ENCODE measurements at places on chromosomes 4 and X. TPM values are rescaled to one million over a fixed set of nuclear protein-coding genes. Genes with fewer than 3 reads are reported as not detected.

DNA sequence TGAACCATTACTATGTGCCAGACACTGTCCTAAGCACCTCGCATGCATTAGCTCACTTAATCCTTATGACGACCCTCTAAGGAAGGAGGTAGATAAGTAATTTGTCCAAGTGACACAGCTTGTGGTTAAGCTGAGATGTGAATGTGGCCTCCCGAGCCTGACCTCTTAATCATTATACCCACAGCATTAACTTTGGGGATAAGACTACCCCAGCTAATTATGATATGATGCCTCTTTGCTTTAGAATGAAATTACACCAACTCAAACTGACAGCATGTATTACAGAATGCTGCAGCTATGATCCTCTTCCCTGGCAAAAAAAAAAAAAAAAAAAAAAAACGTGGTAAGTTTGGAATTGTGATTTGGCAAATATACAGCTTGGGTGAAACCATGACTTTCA lies 53.5 kb downstream of the APBB2 start:
- no peak for DNase-seq

- no peak for DNase-seq
These were observed 85.2 kb downstream of the HS3ST1 start for GRCh38 chr4:11343536-11343935.

DNA sequence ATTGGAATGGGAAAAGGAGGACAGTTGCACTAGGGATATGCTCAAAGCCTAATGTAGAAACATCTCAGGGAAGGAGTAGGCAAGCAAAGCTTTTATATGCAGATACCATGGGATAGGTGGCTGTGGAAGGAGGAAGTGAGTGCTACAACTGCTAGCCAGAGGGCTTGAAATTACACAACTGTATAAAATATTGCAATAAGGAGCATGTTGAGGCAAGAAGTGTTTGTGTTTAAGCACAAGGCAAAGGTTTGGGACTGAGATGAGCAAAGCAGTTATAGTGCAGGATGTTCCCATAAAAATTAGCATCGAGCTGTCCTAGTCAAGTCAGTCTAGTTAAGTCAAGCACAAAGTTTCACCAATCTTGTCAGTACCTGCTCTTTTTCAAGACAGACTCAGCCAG lies 35.6 kb upstream of the DCAF8L1 start:
- peak; percentile 80 for DNase-seq

GRCh38 chr4:25826074-25826752 lies 36.6 kb downstream of the SEL1L3 start:
- DNase-seq = no peak

DNA sequence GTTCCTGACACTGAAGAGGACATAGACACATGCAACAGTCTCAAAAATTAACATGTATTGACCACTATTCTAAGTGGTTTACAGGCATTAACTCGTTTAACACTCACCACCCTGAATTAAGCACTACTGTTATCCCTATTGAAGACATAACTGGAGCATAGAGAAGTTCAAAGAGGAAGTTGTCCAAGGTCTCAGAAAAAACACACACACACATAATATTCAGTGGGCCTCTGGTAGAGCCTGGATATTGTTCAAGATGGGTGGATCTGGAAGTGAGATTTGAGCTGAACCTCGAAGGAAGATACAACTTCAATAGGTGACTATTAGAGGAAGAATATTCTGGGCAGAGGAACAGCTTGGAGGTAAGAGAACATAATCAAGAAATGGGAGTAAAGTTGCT lies 334.9 kb downstream of the HNRNPD start:
- no peak for DNase-seq

DNA sequence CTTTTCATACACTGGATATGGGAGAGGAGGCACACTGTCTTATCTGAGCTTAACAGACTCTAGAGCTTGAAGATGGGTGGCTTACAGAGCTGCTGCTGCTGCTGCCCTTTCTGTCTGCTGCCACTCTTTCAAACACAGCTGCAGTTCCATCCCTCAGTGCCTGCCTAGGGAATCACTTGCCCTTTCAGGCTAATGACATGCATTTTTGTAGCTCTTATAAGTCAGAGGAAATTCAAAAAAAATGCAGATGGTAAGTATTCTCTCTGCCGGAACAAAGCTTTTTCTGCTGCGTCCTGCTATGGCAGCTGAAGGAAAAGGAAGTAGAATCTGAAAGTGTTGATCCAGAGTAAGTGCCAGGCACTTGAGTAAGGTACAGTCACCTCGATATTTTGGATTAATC lies 460.4 kb upstream of the DIAPH2 start:
- DNase-seq = no peak

GRCh38 chrX:148593987-148594386 lies 93.6 kb downstream of the AFF2 start:
- DNase-seq = no peak

DNA sequence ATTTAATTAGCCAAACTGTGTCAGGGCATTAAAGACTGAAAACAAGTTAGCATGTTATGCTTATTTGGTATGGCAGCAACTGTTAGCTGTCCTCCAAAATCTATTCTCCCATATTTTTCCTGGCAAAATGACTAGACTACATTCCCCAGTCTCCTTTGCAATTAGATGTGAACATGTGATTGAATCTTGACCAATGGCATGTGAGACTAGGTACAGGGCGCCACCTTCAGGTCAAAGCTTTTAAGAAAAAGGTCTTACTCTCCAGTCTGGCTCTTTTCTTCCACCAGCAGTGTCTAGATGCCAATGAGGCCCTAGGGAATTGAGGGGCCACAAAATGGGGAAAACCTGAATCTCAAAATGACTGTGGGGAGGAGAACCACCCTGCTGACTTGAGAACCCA lies 408.2 kb downstream of the SMARCA1 start:
- DNase-seq = peak; percentile 0

DNA sequence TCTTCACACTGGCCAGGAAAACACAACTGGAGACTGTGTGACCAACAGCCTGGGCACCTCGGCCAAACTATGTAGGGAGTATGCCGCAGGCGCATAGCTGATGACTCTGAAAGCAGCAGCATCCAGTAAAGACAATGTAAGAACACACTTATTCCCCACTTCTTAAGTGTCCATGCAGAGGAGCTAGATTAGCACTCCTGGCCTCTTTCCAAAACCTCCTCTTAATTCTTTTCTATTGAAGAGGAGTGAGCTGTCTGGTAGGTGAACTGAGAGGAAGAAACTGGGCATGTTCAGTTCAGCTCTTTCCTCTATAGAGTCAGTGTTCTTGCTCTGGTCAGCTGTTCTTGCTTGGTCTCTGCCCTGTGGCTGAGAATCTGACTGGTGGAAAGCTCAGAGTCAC lies 21.1 kb downstream of the NMU start:
- no peak for DNase-seq

GRCh38 chrX:13939741-13940597 lies 89.7 kb downstream of the GEMIN8 start:
- DNase-seq = no peak

DNA sequence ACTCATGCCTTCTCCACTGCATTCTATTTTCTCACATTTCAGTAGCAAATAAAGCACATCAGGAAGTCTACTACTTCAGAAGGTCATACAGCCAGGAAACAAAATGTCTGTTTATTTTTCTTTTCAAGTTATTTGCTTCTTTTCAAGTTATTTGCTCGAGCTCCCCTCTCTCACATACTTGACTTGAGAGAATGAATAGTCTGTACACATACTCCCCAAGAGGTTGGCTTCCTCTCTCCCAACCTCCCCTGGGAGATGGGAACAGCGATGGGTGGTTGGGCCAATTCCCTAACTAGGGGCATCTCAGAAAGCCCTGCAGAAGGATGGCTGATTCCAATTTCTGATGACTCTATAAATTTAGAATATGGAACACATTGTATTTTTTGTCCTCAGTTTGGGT lies 64.7 kb upstream of the PTPN13 start:
- no peak for DNase-seq

DNA sequence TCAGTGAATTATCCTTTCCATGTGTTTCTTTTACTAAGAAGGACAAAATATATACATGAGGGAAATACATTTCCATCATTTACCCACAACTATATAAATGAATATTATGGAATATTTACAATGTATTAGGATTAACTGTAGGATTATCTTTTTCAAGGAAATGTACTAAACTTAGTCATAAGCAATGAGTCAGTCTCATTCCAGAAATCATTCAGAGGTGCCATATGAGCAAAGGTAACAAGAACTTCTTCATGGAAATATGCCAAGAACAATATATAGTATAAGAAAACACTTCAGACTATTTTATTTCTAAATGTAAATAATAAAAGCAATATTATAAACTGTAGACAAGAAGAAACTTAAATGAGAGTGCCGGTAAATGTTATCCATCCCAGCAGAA lies 67.1 kb downstream of the USP38 start:
- peak; percentile 74 for DNase-seq

- DNase-seq = no peak
These were observed 28.4 kb downstream of the WFS1 start for GRCh38 chr4:6298035-6298434.

GRCh38 chr4:134862116-134862515 lies 660.5 kb upstream of the PABPC4L start:
- DNase-seq = no peak

GRCh38 chr4:36164900-36165630 lies 79.2 kb downstream of the ARAP2 start:
- DNase-seq = no peak

GRCh38 chr4:117162976-117163375 lies 77.6 kb upstream of the TRAM1L1 start:
- no peak for DNase-seq

- no peak for DNase-seq
These were observed 63.2 kb downstream of the PHEX start for GRCh38 chrX:22095286-22095685.

GRCh38 chr4:165515201-165515600 lies 136.4 kb downstream of the CPE start:
- no peak for DNase-seq

GRCh38 chr4:64967286-64967685 lies 558.0 kb upstream of the TECRL start:
- DNase-seq = no peak

- DNase-seq = peak; percentile 1
These were observed 12.2 kb upstream of the MCF2 start for GRCh38 chrX:139720136-139720535.

DNA sequence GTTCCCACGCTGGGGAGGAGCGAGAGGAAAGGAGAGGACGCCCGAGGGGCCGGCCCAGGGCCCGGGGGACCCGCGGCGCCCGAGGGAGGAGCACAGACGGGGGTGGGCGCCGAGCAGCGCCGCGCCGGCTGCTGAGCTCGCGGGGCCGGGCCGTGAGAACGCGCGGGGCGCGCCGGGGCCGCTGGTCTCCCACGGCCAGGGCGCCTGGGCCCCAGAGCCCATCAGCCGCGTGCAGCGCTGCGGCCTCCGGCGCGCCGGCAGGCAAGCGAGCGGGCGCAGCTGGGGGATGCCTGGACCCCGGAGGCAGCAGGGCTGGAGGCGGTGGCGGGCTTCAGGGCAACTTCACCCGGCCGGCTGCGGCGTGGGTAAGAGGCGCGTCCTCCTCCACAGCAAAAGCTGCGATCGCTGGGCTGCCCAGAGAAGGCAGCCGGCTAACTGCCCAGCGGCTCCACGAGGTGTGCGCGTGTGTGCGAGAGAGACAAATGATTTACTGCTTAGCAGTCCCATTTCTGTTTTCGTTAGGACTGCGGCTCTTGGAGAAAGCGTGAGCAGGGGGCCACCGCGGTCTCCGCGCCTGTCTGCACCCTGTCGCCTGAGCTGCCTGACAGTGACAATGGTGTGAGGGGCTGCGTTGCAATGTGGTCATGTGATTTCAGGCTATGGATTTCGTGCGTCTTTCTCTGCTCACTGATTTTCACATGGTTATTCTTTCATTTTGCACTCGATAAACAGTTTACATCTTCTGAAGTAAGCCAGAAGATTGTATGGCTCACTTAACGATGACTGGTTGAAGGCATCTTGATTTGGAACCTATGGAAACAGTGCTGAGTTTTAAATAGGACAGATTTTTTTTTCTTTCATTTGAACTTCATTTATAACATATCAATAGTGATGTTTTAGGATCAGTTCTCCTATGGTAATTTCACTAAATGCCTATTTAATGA lies 1.2 kb downstream of the GUCY1A1 start:
- peak; percentile 47 for DNase-seq

- no peak for DNase-seq
These were observed 93.9 kb upstream of the FRMPD3 start for GRCh38 chrX:107355533-107355932.

- no peak for DNase-seq
These were observed 696 bp downstream of the SCRG1 start for GRCh38 chr4:173398220-173398619.

- no peak for DNase-seq
These were observed 142.9 kb upstream of the SFRP2 start for GRCh38 chr4:153931804-153932203.

GRCh38 chr4:101039367-101039766 lies 308.0 kb downstream of the PPP3CA start:
- no peak for DNase-seq

GRCh38 chrX:114046695-114047279 lies 537.1 kb upstream of the HTR2C start:
- DNase-seq = no peak

GRCh38 chr4:4759232-4759631 lies 100.2 kb upstream of the MSX1 start:
- DNase-seq = no peak

GRCh38 chr4:37685161-37685822 lies 884 bp downstream of the RELL1 start:
- DNase-seq = peak; percentile 30

GRCh38 chrX:49059681-49060085 lies 884 bp downstream of the CCDC120 start:
- DNase-seq = no peak

DNA sequence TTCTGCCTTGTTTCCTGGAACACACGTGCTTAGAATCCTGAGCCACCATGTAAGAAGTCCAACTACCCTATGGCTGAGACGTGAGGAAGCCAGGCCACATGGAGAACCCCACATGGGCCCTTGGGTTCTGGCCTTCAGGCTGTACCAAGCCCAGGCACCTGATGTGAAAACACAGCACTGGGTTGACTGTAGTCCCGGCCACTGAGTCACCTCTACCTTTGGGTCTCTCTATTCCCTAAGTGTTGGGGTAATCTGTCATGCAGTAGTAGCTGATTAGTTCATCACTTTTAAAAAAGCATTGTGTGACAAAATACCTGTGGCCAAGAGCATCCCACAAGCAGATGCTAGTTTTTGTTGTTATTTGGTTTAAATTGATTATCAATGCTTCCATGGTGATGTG lies 24.3 kb downstream of the CFAP97 start:
- DNase-seq = no peak

The CDX4 gene
- not detected for total RNA-seq

The PNMA6A gene
- total RNA-seq = not detected

The ZCCHC12 gene
- total RNA-seq = not detected

The ENAM gene
- not detected for total RNA-seq

The NLGN4X gene
- 3.2 TPM for total RNA-seq

The DCAF12L2 gene
- not detected for total RNA-seq

The TRPC3 gene
- total RNA-seq = not detected

The MAP9 gene
- 21.8 TPM for total RNA-seq

The CCKAR gene
- not detected for total RNA-seq

The GSX2 gene
- 0.27 TPM for total RNA-seq

The ARMCX2 gene
- 26.9 TPM for total RNA-seq

The ZBTB33 gene
- 19.7 TPM for total RNA-seq

The USP26 gene
- total RNA-seq = not detected

The GRID2 gene
- not detected for total RNA-seq
